ENCODE measurements at places on chromosomes 3 and 15.
A peak's percentile ranks its signal among the peaks of the same experiment; 100 is the strongest.

GRCh38 chr3:14156843-14157561 lies 21.4 kb downstream of the XPC start:
- DNase-seq, result peak; percentile 49

- no peak for DNase-seq
Measured at GRCh38 chr3:64806668-64807605, 119.1 kb upstream of the ADAMTS9 start.

DNA sequence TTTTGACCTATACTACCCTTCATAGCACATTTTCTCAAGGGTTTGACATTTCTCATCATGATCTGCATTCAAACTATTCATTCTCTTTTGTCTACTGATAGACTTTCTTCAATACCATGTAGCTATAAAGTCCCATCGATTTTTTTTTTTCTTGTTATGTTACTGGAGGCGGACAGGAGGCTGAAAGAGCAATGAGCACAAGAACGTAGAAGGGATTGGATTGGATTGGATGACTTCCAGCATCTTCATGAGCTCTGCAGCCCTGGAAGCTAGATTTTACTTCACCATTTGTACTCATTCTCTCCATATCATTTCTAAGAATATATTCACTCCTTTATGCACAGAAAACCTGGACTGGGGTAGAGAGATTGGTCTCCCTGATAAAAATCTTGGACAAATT lies 43.2 kb downstream of the DUT start:
- no peak for DNase-seq

- DNase-seq, result no peak
Measured at GRCh38 chr3:6680119-6680806, 180.7 kb upstream of the GRM7 start.

GRCh38 chr3:44111482-44111881 lies 130.2 kb upstream of the TOPAZ1 start:
- DNase-seq, result no peak

GRCh38 chr3:18580268-18580667 lies 155.1 kb upstream of the SATB1 start:
- no peak for DNase-seq

- no peak for DNase-seq
Measured at GRCh38 chr15:29859973-29860715, 37.9 kb upstream of the TJP1 start.

- DNase-seq, result no peak
Measured at GRCh38 chr3:68136411-68136810, 482.0 kb upstream of the SUCLG2 start.

- no peak for DNase-seq
Measured at GRCh38 chr3:156728267-156728985, 54.0 kb downstream of the TIPARP start.

GRCh38 chr15:66805202-66805885 lies 103.3 kb downstream of the SMAD6 start:
- no peak for DNase-seq

DNA sequence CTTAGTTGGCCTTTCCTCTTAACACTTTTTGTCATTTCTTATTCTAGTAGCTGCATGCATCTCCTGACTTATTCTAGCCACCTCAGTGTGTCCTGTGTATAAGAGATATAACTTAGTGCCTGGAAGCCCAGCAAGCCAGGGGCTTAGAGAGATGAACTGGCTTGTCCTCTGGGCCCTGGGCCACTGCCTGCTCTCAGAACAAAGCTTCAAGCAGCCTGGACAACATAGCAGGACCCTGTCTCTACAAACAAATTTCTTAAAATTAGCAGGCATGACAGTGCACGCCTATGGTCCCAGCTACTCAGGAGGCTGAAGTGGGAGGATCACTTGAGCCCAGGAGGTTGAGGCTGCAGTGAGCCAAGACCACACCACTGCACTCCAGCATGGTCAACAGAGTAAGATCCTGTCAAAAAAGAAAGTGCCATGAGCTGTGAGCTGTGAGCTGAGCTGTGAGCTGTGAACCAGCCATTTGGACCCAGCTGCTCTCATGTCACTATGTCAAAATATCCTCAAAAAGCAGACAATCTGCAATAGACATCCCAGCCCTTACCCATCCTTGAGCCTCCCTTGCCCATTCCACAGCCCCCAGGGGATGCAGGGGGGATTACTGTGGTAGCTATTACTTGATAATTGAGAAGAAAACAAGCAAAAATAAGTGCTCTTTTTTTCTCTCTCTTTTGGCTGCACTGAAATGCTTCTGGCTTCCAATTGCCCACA lies 174.5 kb downstream of the OPA1 start:
- DNase-seq, result no peak

- DNase-seq, result no peak
Measured at GRCh38 chr15:94294556-94294955, 63.2 kb downstream of the MCTP2 start.

- DNase-seq, result no peak
Measured at GRCh38 chr3:129360171-129360611, 68.2 kb downstream of the EFCAB12 start.

- no peak for DNase-seq
Measured at GRCh38 chr3:13088028-13089006, 15.1 kb upstream of the IQSEC1 start.

DNA sequence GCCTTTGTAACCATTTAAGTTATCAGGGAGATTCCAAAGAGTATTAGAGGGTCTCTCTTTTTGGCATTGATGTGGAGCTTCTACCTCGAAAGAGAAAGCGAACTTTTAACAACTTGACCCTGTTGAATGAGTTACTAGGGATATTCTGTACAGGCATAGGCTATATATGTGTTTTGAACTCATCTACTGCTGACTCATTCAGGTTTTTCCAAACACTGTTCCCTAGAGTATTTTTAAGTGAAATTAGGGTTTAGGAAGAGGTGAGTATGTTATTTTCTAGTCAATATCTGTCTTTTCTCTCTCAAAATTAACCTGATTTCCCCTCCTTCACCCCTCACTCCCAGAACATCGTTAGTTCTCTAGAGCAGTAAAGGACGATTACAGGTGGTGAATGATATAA lies 228.1 kb upstream of the C2CD4B start:
- no peak for DNase-seq

DNA sequence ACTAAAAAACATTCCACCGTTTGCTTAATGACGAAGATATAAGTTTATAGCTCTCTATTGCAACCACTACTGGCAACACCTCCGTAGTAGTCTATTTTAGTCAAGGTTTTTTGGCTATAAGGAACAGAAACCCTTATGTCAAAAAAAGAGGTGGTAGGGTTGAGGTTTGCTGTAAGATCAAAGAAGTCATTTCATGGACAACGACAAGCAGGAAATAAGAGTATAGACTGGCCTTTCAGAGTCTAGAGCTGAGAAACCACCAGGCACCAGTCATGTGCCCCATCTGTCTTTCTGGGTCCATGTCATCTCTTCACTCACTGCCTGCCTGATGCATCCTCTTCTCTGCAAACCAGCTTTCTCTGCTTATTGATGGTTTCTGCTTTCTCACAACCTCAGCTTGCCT lies 42.7 kb downstream of the THBS1 start:
- no peak for DNase-seq

DNA sequence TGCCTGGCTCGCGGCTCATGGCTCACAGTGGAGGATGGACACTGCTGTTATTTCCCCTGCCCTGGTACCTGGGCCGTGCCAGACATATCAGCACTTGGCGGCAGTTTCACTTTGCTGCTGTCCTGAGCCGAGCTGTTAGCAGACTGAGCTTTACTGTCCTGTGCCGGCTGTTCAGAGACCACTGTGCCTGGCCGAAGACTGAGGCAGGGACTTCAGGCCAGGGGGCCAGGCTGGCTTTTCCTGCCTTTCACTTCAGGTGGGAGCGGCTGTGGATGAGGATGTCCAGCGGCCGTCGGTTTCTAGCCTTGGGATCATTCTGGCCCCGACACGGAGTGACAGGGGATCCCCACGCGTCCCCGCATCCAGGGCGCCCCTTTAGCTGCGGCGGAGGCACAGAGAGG lies 1.1 kb downstream of the ATP10A start:
- DNase-seq, result no peak

DNA sequence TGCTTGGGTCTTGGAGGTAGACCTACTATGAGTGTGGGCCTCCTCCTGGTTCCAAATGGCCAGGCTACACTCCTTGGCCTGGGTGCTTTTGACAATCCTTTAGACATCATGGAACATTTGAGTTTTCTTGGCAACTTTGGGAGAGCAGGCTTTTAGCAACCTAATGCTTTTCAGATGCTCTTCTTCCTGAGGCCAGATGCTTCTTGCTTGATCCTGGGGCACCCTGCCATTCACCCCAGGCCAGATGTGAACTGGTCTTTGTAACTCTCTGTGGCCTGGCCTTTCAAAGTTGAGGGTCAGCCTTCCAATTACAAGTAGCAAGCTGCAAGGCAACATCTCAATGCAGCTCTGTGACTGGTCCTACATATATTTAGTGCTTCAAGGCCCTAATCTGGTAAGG lies 40.5 kb downstream of the RTP1 start:
- no peak for DNase-seq

DNA sequence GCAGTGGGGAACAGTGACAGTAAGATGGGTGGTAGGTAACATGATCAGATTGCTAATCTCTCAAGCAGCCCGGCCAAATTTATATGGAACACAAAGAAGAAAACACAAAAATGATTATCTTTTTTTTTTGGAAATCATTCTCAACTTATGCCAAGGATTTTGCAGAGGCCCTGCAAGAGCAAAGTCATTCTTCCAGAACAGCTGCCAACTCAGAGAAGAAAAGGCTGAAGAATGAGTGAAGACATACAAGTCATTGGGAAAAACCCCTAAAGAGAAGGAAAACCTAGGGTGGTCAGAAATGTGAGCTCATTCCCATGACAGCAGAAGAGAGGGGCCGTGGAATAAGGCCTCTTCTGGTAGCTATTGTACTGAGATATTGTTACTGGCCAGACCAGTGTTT lies 246.7 kb downstream of the SHOX2 start:
- no peak for DNase-seq

DNA sequence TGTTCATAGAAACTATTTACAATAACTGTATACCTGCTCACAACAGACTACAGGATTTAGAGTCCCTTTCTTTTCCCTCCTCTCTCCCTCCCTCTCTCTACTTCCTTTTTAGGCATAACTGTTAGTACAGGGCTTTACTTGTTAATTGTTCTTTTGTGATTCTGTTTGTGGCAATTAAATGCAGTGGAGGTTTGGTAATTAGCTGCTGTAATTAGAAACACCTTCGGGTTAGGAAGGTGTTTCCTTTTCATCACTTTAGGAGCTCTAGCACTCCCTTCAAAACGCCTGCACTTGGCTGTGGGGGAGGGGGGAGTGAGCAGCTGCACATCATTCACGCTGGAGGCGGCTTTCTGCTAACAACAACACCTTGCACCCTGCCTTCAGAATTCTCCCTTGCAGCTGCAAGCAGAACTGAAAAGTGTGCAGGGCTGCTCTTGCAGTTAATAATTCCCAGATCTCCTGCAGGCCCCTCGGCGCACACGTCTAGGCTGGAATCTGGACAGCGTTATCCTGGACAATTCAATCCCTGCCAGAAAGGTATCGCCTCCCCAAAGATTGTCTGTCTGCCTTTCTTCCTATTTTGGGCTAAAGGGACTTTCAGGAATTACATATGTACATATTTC lies 242.6 kb upstream of the RGMA start:
- no peak for DNase-seq

GRCh38 chr3:190301591-190301990 lies 20.7 kb downstream of the CLDN1 start:
- DNase-seq, result no peak

GRCh38 chr15:100242989-100243388 lies 98.8 kb downstream of the ADAMTS17 start:
- DNase-seq, result no peak

GRCh38 chr3:190321789-190322603 lies at the start of gene CLDN1:
CLDN1 (minus strand) TSS chr3:190322446; CDS start chr3:190322206, 240 bp downstream.
- DNase-seq, result peak; percentile 72

DNA sequence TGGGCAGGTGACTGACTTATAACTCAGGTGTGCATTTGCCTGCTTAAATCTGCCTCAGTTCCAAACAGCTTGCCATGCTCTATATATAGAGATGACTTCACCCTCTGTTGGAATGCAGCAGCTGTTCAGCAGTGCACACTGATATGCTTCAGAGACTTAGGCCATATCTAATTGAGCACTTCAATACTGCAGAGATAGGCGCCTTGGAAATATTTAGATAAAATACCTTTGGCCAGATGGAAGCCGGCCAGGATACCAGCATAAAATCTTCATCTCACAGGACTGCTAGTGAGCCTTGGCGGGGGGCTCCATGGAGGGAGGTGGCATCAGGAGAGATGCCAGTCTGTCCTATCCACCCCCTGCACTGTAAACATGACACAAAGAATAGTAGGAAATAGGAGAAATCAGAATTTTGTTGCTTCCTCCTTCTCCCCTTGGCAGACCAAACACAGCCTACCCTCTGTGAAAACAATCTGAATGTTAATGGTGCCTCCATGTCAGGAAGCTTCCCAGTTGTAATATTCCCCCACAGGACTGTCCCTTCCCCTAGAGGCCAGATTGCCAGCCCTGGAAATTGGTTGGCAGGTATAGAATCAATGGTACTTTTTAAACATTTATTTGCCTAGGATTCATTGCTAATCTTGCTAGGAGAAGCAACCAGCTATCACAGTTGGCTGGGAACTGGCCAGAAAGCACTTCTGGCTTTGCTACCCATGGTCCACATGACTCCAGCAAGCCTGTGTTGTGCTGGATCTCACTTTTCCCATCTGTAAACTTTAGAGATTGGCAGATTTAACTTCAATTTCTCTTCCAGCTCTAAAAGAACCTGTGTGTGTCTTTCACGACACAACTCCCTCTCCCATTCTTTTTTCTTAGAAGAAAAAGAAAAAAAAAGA lies 215.5 kb upstream of the KCNMB2 start:
- DNase-seq, result no peak

DNA sequence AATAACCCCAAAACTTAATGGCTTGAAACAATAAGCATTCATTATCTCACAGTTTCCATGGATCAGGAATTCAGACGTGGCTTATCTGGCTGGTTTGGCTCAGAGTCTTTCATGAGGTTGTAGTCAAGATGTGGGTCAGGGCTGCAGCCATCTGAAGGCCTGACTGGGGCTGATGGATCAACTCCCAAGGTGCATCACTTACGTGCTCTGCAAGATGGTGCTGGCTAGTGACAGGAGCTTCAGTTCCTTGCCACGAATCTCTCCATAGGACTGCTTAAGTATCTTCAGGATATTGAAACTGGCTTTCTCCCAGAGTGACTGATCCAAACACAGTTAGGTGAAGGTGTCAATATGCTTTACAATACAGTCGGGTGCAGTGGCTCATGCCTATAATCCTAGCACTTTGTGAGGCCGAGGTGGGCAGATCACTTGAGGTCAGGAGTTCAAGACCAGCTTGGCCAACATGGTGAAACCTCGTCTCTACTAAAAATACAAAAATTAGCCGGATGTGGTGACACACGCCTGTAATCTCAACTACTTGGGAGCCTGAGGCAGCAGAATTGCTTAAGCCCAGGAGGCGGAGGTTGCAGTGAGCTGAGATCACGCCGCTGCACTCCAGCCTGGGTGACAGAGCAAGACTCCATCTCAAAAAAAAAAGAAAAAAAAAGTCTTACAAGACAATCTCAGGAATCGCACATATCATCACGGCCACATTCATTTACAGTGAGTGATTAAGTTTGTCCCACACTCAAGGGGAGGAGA lies 28.5 kb upstream of the PTPRG start:
- DNase-seq, result no peak

All from RWPE1 (cell line).